Head of caudate nucleus (tissue), 42 donors: ENCODE measurements at places on chromosomes 5 and 9.

GRCh38 chr9:137235424-137236237 is 4.9 kb downstream of the SLC34A3 start:
- no peak for DNase-seq

GRCh38 chr9:89483592-89484474 is 14.1 kb downstream of the SEMA4D start:
- DNase-seq: no peak

DNA sequence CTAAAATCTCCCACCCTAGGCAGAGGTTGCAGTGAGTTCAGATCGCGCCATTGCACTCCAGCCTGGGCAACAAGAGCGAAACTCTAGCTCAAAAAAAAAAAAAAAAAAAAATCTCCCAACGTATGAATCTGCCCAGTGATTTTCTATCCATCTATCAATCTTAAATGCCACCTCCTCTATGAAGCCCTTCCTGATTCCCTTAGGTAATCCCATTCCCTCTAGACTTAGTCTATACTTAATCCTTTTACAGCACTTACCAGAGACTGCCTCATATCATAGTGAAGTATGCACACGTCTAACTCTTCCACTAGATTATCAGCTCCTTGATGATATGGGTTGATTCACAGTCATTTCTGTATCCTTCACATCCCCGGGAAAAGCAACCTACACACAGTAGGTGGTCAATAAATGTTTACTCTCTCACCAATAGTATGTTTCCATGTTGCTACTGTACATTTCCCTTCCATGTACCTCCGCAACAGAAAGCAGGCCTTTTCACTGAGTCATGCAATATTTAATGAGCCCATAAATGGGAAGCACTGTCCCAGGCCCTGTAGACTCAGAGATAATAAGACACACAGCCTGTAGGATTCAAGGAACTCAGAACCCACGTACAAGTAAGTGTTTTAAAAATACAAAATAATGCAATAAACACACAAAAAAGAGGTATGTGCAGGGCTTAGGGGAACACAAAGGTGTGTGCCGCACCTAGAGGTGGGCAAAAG is 1.2 kb downstream of the DROSHA start:
- DNase-seq: no peak

DNA sequence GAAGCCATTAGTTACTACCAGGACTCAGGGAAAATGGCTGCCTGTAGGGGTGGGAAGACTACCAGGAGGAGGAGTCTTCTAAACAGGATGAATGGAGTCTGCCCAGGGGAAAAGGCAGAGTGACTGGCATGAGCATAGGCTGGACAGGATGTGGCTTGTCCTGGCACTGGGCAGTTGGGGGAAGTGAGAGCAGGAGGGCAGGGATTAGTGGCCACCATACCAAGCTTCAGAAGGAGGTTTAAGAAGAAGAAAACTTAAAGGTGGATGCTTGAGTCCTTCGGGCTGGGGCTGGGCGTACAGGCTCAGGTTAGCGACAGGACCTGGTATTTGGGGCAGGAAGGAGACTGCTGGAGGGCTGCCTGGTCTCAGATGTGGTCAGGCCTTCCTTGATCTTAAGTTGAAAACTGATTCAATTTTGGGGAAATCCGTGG is 5.0 kb upstream of the NSD1 start:
- DNase-seq: no peak

GRCh38 chr5:91076138-91076537 is 307.0 kb downstream of the ARRDC3 start:
- no peak for DNase-seq

DNA sequence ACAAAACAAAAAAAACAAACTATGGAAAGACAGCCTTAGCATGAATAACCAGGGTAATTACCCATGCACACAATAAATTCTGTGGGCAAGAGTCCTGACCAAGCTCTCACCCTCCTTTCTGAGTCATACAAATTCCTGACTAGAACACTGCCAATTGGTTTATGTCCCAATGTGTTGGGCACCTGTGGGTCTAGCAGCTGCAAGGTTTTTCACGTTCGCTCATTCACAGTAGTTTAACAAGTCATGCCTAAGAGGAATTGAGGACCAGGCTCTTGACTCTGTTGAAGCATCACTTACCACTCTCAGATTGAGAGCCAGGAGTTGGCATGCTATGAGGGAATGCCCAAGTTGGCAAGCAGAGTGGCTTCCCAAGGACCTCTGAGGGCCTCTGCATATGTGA is 205.5 kb upstream of the SLC24A2 start:
- no peak for DNase-seq

DNA sequence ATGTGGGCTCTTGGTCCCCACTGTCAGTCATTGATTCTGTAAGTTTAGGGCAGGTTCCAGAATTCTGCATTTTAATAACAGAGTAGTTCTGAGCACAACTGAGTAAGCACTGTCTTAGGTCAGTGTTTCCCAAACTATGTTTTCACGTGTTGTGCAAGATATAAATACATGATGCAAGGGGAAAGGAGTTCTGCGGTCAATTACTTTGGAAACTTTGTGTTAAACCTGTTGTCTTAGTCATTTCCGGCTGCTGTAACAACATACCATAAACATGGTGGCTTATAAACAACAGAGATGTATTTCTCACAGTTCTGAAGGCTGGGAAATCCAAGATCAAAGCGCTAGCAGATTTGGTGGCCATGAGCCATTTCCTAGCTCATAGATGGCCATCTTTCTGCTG is 69.8 kb downstream of the EQTN start:
- no peak for DNase-seq

GRCh38 chr9:89426384-89426961 is 71.4 kb downstream of the SEMA4D start:
- DNase-seq: no peak

GRCh38 chr9:84206801-84207370 is 133.7 kb downstream of the SLC28A3 start:
- DNase-seq: no peak

GRCh38 chr5:10332301-10332700 is 21.2 kb upstream of the MARCHF6 start:
- no peak for DNase-seq

DNA sequence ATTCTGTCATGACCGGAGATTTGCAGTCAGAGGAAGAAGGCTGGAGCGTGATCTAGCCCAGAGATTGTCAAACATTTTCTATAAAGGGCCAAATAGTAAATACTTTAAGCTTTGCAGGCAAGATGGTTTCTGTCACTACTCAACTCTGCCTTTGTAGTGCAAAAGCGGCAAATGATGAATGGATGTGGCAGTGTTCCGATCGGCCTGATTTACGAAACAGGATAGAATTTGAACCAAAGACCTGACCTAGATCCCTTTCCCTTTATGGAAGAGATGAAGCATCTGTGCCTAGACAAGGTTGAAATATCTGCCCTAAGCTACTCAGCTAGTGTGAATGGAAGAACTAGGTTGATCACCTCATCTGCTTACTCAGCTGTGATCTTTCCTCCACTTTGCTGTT is 209.5 kb downstream of the YTHDC2 start:
- DNase-seq: no peak

- DNase-seq: no peak
Measured at GRCh38 chr5:82986404-82986803, 90.8 kb downstream of the TMEM167A start.

- DNase-seq: no peak
Measured at GRCh38 chr9:94905606-94906005, 179.1 kb downstream of the AOPEP start.

GRCh38 chr5:108857905-108858304 is 110.2 kb downstream of the FER start:
- DNase-seq: no peak

- peak; percentile 72 for DNase-seq
Measured at GRCh38 chr5:122076669-122077365, 1.2 kb downstream of the LOX start.

GRCh38 chr5:24365406-24365805 is 279.4 kb downstream of the CDH10 start:
- no peak for DNase-seq

- DNase-seq: no peak
Measured at GRCh38 chr5:118775790-118776499, 212.4 kb downstream of the DTWD2 start.

GRCh38 chr5:89120719-89121118 is 237.7 kb upstream of the MEF2C start:
- DNase-seq: peak; percentile 32

DNA sequence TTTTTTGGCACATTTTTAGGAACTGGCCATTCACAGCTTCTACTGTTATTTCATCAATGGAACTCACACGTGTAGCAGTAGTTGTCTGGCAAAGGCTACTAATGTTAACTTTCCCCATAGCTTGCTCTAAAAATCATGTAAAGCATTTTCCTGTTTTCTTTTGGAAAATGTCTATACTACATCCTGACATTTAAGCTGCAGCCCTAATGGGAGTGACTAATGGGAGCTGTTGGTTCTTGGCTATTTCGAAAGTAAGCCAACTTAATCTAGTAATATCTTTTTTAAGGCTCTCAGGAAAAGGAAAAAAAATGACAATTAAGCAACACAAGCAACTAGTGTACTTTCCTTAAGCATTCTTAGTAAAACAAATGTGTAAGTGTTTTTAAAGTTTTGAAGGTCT is 169.2 kb downstream of the SLC12A2 start:
- no peak for DNase-seq

GRCh38 chr5:135891268-135891667 is 4.4 kb downstream of the IL9 start:
- DNase-seq: no peak

GRCh38 chr5:38639377-38640358 is 83.2 kb upstream of the LIFR start:
- DNase-seq: no peak

DNA sequence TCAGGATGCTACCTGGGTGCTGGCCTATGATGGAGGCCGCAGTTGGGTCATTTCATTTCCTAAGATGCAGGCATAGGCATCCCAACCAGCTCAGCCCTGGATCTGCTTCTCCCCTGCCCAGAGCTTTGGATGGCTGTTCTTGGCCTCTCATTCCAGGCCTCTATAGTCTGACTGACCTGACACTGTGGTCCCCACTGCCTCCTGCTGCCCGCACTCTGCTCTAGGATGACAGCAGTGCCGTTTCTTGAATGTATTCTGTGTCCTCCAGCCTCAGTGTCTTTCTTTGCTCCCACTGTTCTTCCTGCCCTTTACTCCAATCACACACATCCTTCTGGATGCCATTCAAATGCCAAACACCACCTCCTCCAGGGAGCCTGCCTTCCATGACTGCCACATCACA is 235.7 kb downstream of the HSPA4 start:
- DNase-seq: no peak

- DNase-seq: no peak
Measured at GRCh38 chr9:101693546-101694336, 44.7 kb downstream of the GRIN3A start.

DNA sequence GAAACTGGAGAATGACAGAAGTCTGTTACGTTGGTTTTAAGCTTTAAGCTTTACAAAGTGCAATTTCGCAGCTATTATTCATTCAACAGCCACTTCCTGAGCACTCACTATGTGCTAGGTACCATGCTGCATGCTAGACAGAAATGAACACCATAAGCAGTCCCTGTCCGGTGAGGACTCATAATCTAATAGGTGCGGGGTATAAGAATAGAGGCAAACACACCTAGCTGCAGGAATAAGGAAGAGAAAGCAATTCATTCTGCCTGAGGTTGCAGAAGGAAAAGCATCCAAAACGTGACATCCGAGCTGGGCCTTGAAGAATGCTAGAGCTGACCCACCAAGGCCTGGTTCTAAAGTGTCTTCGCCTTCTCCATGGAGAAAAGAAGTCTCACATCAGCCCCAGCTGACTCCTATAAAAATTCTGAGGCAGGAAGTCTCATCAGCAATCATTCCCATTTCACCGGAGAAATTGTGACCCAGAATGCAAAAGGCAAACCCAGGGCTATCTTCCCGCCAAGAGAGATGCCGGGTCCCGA is 542 bp downstream of the FKBP15 start:
- no peak for DNase-seq

GRCh38 chr9:109959679-109960078 is 179.7 kb downstream of the PALM2AKAP2 start:
- no peak for DNase-seq

GRCh38 chr9:111484572-111484894 is 350 bp upstream of the ECPAS start:
- DNase-seq: no peak

GRCh38 chr5:80216753-80217596 is 38.9 kb downstream of the SERINC5 start:
- peak; percentile 70 for DNase-seq

DNA sequence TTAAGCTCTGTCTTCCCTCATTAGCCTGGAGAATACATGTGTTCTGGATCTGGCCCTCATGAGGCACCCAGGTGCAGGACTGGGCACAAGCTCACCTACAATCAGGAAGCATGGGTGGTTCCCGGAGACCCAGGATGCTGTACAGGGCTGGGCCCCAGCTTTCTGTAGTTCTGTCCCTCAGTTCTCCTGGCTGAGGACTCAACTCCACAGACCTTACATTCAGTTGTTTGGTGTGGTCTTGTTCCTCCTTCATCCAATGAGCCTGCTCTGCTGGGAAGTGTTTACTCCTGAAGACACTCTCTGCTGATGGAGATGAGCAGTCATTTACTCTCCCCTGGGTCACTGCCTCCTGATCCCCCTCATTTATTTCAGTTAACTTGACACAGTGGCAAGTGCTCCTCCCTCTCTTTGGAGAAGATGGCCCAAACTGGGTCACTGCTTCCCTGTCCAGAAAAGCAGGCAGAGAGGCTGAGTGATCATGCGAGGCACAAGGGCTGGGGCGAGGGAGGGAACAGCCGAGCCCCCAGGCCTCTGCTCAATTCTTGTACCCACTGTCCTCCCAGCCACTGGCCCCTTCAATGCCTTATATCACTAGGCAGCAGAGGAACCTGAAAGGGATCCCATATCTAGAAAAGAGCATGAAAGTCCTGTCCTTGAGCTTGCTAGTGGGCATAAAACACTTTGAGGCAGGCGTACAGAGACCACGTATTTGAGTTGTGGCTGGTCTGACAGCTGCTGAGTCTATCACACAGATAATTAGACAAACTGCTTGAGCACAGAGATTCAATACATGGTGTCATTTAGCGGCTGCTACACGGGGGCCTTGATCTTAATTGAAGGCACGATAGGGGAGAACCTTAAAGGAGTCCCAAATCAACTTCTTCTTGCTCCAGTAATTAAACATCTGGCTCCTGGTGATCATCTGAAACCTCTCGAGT is 221.7 kb downstream of the FSTL4 start:
- DNase-seq: peak; percentile 4

- no peak for DNase-seq
Measured at GRCh38 chr5:33601881-33602280, 161.1 kb downstream of the TARS1 start.

DNA sequence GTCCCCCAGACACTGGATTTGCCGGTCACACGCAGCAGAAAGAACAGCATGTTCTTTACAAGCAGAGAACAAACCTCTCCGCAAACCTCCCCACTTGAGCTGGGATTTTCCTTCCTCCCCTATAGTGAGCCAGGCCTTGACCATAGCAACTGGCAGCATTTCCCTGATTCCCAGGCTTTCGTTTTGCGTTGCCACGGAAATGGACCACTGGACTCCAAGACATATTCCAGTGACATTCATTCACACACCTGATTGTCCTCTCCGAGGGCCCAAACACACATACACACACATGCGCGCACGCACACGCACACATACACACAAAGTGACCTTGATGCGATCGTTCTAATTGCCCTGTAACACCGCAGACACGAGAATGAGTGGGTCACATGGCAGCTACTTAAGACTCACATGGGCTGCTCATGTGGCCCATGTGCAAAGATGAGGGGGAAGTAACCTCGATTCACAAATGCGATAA is 80.9 kb upstream of the CPEB4 start:
- peak; percentile 26 for DNase-seq
